Muscle of leg (tissue), 16 donors: ENCODE measurements at places on chromosomes 2 and 18. TPM values are rescaled to one million over a fixed set of nuclear protein-coding genes. Genes with fewer than 3 reads are reported as not detected.
A peak's percentile ranks its signal among the peaks of the same experiment; 100 is the strongest.

Gene ZNF804A
- polyA plus RNA-seq, result 0.34 TPM

Gene SYT4
- not detected for polyA plus RNA-seq

Gene VWC2L
- polyA plus RNA-seq, result not detected

- no peak for DNase-seq
These were observed 5.2 kb downstream of the ERMN start for GRCh38 chr2:157320409-157320808.

Gene MAP2
- polyA plus RNA-seq, result 7.3 TPM

DNA sequence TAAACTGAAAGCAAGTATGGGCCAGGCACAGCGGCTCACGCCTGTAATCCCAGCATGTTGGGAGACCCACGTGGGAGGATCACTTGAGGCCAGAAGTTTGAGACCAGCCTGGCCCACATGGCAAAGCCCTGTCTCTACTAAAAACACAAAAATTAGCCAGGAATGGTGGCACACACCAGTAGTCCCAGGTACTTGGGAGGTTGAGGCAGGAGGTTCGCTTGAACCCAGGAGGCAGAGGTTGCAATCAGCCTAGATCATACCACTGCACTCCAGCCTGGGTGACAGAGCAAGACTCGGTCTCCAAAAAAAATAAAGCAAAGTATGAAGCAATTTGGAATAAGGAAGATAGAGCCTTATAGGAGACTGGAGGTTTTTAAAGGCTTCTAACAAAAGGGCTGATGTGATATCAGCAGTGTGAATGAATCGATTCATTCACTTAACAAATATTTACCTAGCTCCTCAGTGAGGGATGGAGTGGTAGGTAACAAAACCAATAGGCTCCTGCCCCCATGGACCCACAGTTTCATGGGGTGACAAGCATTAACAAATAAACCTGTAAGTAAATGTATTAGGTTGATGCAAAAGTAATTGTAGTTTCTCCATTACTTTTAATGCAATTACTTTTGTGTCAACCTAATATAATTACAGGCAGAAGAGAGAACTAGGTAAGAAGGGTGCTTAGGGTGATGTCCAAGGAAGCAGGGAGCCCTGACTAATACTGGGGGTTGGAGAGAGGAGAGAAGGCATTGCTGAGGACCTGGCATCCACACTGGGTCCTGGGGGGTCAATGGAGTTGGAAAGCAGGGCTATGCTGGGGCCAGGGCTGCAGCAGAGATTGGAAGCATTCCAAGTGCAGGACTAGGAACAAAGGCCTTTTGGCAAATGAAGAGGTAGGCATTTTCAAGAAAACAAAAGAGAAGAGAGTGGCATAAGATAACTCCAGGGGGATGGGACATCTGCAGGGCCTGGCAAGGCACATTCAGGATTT is 195.4 kb upstream of the ARL4C start:
- no peak for DNase-seq

DNA sequence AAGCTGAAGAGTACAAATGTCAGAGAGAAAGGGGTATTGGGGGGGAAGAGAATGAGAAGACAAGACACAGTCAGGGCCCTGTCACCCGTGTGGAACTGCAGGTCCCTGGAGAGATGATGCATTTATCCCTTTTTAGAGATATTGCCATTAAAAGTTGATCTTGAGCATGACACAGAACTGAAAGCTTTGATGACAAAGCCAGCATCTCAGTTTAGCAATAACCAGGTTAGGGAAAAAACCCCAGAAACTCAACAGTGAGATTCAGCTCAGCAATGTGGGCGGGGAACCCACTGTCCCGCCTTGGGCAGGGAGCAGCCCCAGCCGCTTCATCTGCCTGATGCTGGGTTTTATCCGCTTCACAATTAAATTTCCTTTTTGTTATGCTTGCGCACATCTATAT is 181.1 kb downstream of the NEDD4L start:
- DNase-seq, result no peak

Gene ZSCAN30
- 17.7 TPM for polyA plus RNA-seq

Gene PRKAG3
- 9.9 TPM for polyA plus RNA-seq

DNA sequence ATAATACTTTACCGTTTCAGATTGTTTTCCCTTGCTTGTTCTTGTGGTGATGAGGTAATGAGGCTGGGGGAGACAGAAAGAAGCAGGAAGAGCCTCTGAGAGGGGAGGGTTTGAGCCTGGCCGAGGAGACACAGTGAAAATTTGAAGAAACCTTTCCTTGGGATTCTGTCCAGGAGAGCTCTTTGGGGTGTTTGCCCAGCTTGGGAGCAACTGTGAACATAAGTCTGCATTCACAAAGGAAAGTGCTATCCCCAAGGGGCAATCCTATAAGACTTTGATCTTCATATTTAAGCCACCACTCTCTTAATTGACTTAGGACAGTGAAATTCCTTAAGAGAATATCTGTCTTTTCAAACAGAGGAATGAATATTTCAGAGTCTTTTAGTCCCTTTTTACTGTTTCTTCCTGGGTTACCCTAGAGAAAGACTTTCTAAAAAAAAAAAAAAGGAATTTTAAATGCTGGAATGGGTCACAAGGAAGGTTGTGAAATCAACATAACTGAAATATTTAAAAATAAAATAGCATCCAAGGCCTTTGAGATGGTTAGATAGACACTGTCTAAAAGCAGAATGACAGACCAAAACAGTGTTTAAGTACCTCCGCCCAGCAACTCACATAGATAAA is 52.5 kb upstream of the STAM2 start:
- DNase-seq, result peak; percentile 45

- DNase-seq, result no peak
These were observed 75.0 kb downstream of the UXS1 start for GRCh38 chr2:106119074-106119473.

DNA sequence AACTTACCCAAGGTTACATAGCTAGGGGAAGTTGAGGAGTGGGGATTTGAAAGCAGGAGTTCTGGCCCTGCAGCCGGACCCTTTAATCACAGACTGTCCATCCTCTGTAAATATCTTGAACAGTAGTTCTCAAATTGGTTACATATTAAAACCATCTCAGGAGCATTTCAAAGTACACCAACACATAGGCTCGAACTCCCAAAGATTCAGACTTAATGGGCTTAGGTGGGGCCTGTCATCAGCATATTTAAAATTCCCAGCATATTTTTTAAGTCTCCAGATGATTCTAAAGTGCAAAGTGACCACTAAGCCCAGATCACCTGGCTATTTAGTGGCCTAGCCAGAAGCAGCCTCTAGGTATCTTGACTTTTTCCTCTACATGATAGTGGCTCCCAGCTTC is 192.2 kb downstream of the ZNF385B start:
- no peak for DNase-seq

- DNase-seq, result peak; percentile 68
These were observed 173.7 kb downstream of the PTPRM start for GRCh38 chr18:7740821-7741220.

GRCh38 chr2:46858702-46859090 is 56.9 kb downstream of the MCFD2 start:
- no peak for DNase-seq

Gene LTBP1
- 82.3 TPM for polyA plus RNA-seq

GRCh38 chr2:3210257-3210656 is 167.4 kb downstream of the EIPR1 start:
- DNase-seq, result no peak

Gene EPB41L3
- 122 TPM for polyA plus RNA-seq

Gene SLC9A4
- not detected for polyA plus RNA-seq

Gene LOXHD1
- 2.6 TPM for polyA plus RNA-seq

GRCh38 chr2:152825834-152826233 is 107.4 kb downstream of the ARL6IP6 start:
- DNase-seq, result no peak

GRCh38 chr18:23735021-23735464 is 45.8 kb downstream of the LAMA3 start:
- no peak for DNase-seq

DNA sequence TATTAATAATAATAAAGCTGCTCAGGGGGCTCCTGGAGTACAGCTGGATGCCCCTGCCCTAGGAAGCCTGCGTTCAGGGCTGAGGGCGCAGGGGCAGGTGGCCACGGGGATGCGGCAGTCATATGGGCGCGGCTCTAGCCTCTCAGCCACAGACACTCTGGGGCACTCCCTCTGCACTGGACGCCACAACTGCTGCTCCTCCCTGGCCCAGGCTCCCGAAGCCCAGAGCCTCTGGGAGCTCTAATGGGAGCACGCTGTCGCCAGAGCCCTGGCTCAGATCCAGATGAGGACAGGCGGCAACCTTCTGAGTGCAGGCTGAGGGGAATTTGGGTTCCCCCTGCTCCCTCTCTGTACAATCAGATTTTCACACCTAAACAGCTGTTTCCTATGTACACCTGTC is 93.6 kb downstream of the MTCL1 start:
- peak; percentile 80 for DNase-seq

DNA sequence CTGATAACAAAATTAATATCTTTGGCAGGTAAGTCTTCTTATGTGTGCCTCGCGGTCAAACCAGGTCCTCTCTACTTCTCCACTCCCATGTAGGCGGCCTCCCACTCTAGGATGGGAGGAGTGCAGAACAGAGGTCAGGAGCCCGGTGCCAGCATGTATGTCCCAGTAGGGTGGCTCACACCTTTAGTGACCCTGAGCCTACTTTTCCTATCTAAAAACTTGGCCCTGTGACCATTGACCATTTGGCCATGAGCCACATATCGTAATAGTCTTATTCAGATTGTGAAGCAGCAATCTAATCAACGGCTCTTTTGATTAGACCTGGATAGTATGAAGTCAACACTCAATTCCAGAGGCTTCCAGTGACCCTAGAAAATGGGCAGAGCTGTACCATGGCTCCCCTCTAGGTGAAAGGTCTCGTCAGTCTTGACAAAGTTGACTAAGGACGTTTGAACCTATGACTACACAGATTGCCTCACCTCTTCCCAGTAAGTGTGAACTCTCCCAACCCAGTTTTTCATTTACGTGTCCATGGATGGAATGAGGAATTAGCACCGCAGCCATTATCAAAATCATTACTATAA is 17.1 kb upstream of the FABP1 start:
- DNase-seq, result no peak

- peak; percentile 19 for DNase-seq
These were observed 324.1 kb downstream of the CCDC178 start for GRCh38 chr18:33116376-33116775.

Gene ERICH2
- polyA plus RNA-seq, result 0.47 TPM

- DNase-seq, result no peak
These were observed 370 bp upstream of the ZNF804A start for GRCh38 chr2:184598002-184598315.

GRCh38 chr2:215487002-215487372 is 51.1 kb upstream of the FN1 start:
- no peak for DNase-seq

Gene SAG
- polyA plus RNA-seq, result 0.13 TPM

- DNase-seq, result no peak
These were observed 123.6 kb upstream of the CAB39 start for GRCh38 chr2:230589025-230589424.

DNA sequence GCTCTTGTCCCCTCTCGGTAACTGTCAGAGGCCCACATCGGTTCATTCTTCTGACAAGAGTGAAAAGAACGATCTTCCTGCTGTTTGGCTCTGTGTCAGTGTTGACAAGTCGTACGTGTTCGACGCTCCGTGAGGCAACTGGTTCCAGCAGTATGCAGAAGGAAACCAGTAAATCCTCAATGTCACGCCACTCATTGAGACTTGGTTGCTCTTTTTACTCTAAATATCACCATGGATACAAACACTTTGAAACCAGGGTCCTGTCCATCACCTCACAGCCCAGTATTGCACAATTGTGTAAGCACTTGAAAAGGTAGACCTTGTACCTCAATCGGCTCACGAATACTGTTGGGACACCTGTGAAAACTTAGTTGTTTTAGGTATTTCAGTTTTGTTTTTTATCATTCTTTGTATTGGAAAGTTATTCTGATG is 136.4 kb downstream of the ZNF407 start:
- no peak for DNase-seq

Gene ANKRD62
- 0.04 TPM for polyA plus RNA-seq

DNA sequence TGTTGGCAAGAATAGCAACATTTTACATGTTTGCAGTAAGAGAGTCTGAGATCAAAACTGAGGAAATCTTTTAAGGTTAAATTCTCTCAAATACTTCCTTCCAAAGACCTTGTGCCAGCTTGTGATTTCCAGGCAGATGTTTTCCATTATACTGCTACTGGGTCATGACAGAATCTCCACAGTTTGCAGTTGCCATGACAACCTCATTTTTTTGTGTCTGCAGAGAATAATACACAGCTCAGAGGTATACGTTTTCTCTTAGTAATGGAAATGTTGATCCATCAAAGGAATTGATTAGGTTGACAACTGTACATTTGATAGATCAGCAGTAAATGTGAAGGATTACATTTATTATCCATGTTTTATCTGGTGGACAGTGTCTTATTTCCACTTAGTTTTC is 29.1 kb upstream of the CSRNP3 start:
- peak; percentile 96 for DNase-seq

Gene RELCH
- polyA plus RNA-seq, result 13.9 TPM

Gene PDCL3
- 36.3 TPM for polyA plus RNA-seq

Gene PLEKHA3
- polyA plus RNA-seq, result 16.5 TPM

- DNase-seq, result no peak
These were observed 166.1 kb downstream of the SMAD7 start for GRCh38 chr18:48784656-48785055.

Gene ESPNL
- 1.1 TPM for polyA plus RNA-seq

DNA sequence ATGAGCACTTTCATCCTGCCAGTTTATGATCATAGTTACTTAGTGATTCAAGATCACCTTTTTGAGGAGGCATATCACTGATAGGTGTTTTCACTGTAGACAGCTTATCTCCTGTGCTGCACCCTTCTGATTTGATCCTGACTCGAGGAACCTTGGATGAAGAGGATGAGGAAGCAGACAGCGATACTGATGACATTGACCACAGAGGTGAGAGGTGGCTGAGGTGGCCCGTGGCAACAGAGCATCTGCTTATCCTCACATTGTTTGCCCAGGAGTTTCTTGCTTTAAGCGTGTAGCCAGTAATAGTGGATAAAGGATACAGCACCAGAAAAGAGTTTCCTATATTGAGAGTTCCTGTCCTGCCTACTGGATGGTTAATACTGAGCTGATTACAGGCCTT is 15.7 kb downstream of the SUPT7L start:
- no peak for DNase-seq

DNA sequence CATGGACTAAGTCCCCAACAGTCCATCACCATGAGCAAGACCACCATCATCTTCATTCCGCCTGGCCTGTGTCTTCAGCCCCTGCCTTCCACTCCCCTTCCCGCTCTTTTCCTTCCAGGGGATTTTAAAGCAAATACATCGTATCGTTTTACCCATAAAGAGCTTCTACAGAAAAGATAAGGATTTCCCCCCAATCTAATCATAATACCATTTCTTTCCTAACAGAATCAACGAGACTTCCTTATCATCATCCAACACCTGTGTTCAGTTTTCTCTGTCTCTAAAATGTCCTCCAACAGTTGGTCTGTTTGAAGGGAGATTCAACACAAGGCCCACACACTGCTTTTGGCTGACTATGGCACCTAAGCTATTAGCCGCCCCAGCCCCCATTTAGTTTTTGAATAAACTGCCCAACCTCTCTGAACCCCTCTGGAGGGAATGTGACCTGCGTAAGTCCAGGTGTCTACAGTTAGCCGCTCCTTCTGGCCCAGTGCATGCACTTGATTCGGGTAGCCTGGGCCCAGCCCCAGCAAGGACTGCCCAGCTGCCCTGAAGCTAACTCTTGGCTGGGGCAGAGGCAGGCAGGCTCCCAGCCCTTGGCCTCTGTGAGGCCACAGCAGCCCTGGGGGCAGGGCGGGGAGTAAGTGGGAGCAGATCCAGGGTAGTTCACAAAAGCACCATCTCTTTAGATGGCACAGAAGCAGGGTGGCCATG is 25.3 kb upstream of the SEMA4C start:
- DNase-seq, result no peak

Gene GALNT1
- 73.2 TPM for polyA plus RNA-seq
